CD4-positive, alpha-beta T cell treated with Interleukin-6 at 100 ng/mL for 8 hours (primary cell): ENCODE measurements at places on chromosomes 6 and 20.

GRCh38 chr20:63293456-63293855 is 470 bp downstream of the COL20A1 start:
- DNase-seq, result no peak

DNA sequence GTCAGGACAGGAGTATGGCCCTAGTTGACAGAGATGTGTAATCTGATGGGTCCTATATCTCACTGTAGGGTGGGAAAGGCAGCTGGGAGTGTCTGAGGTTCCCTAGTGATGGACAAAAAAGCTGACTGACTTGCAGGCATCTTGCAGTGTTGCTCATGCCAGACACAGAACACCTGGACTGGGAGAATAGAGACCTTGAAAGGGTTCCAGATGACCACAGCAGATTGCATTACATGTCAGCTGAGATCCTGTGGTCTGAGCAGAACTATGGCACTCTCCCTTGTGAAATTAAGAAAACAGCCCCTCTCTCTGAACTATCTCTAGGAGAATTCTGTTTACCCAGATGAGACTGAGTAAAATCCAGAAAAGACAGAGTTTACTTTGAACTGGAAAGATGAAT is 212.6 kb upstream of the MAN1A1 start:
- no peak for DNase-seq

DNA sequence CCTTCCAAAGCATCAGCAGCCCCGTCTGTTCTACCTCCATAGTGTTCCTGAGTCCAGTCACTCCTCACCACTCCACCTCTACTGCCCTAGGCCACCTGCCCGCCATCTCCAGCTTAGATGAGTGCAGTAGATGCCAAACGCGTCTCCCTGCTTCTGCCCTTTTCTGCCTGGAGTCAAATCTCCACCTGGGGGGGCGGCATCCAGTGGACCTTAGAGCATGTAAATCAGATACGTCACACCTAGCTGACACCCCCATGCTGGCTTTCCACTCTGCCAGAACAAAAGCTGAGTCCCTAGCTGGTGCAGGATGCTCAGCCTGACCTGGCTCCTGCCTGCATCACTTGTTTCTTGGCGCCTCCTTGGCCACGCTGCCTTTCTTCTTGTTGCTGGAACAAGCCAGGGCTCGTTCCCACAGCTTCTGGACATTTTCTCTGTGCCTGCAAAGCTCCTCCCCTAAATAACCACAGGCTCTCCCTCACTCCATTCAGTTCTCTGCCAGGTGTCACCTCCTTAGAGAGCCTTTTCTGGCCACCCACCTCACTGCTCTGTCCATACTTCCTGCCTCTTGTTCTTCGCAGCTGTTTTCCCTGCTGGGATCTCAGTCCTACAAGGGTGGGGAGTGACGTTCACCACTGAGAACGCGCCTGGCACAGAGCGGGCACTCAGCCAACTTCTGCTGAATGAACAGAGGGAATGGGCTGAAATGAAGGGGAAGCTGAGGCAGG is 5.8 kb downstream of the DDR1 start:
- DNase-seq, result no peak

DNA sequence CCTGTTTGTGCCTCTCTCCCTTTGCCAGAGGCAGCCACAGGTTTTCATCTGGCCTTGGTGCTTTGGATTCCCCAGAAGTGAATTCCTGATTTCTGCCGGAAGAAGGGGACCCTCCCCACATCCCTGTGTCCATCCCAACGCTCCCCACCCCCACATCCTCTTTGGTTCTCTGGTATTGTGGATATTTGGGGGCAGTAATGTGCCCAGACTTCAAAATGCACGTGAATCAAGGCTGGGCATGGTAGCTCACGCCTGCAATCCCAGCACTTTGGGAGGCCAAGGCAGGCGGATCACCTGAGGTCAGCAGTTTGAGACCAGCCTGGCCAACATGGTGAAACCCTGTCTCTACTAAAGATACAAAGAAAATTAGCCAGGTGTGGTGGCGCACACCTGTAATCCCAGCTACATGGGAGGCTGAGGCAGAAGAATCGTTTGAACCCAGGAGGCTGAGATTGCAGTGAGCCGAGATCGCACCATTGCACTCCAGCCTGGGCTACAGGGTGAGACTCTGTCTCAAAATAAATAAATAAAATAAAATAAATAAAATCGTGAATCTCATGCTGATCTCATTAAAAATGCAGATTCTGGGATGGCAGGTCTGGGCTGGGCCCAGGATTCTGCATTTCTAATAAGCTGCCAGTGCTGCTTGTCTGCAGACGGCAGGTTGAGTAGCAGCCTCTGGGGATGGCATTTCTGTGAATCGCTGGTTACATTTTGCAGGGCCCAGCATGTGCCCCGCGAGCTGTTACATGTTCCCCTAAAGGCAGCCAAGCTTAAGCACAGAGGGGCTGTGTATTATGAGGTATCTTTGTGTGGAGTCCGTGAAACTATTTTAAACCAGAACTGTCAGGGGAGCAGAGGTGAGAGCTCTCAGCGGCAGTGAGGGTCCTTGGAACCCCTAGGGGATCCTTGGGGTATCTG is 49.0 kb downstream of the SYNJ2 start:
- no peak for DNase-seq

GRCh38 chr6:149897015-149897697 is 757 bp downstream of the RAET1E start:
- no peak for DNase-seq

- DNase-seq, result peak; percentile 69
These were observed 38.8 kb downstream of the SRC start for GRCh38 chr20:37384683-37385174.

- no peak for DNase-seq
These were observed 118.0 kb downstream of the B3GAT2 start for GRCh38 chr6:70838907-70839285.

DNA sequence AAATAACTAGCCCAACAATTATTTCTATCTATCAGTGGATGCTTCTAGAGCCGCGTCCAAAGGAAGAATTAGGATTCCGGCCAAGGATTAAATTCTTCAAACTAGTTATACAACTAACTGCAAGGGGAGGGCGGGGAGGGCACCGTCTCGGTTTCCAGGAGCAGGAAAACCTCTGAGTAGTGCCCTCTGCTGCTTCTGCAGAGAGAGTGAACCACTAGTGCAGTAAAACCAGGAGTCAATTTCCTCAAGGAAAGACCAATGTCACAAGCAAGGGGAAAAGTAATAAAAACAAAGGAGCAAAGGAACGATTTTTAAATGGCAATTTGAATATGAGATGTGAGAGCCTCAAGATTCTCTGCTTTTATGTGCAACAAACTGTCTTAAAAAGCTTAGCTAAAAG is 16.5 kb upstream of the UBE2J1 start:
- no peak for DNase-seq

DNA sequence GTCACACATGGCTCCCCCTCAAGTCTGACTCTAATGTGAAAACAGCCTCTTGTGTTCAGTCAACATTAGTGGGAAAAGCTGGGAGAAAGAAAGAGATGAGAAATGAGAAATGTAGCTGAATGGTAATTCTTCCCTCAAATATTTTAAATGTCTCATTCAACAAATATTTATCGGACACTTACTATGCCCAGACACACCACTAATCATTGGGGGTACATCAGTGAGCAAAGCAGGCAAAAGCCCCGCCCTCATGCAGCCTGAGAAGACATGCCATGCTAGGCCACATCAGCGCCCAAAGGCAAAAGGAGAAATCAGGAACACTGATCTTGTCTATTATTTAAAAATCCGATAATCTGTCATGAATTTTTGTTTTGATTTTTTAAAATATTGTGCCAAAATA is 89.9 kb upstream of the ASF1A start:
- no peak for DNase-seq

GRCh38 chr6:49497304-49497703 is 2.4 kb upstream of the GLYATL3 start:
- no peak for DNase-seq

DNA sequence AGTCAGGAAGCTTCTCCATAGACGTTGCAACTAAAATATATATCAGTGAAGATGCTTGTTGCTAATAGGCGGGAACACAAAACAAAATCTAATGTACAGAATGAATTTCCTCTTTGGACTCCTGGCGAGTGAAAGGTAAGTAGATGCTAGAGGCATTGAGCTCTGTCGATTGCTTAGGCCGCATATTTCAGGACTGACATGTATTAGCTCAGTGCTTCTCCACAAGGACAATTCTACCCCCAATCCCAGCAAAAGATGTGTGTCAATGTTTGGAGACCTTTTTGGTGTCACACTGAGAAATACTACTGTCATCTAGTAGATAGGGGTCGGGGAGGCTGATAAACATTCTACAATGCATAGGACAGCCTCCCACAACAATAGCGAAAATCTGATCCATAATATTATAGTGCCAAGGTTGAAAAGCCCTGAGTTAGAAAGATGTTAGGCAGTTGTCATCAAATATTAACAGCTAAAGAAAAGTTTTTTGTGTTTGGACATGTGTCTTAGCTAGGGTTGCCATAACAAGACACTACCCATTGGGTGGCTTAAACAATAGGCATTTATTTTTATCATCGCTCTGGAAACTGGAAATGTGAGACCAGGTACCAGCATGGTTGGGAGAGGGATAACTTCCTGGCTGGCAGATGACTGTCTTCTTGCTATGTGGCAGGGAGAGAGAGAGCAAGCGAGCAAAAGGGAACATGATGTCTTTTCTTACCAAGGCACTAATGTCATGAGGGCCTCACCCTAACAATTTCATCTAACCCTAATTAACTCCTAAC is 48.0 kb upstream of the BCAS1 start:
- no peak for DNase-seq

- DNase-seq, result peak; percentile 59
These were observed 585 bp downstream of the PSMB9 start for GRCh38 chr6:32854376-32855178.

DNA sequence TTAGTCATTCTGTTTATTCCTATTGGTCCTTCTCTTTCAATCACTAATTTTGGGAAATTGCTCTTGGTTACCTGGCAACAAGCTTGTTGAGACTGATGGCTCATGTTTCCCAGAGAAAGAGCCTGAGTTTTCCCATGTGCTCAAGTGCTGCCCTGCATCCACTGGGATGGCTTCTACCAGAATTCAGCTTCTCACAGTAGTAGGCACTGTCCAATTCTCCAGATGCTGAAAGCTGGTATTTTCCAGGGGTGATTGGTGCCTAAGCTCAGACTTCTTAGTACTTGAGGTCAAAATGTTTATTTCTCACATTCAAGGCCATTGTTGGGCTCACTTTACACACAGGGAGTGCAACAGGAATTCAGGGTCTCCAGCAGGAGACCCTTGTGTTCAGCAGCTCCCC is 29.1 kb upstream of the SLC2A12 start:
- DNase-seq, result no peak

GRCh38 chr20:58622671-58623578 is 28.2 kb upstream of the STX16 start:
- DNase-seq, result no peak

DNA sequence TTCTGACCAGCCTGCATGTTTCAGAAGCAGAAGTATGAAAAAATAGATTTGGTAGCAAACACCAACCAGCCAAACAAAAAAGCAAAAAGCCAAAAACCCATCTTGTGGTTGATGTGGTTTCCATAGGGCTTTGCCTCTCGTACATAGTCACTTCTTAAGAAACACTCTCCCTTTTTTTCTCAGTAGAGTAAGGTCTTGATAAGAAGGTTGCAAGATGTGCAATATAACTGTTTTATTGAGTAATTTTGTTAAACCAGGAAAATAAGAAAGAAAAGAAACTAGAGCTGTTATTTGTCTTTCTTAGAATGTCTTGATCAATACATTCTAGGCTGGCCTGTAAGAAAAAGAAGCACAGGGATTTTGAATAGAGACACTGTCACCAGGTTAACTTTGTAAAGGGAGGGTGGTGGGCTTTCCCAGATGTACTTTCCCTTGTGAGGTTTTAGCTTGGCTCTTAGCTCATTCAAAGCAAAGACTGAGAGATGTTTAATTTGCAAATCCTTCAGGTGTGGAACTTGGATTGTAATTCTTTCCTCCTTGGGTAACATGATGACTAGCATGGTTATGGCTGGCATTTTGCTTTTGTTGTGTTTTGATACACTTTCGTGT is 49.7 kb downstream of the AKAP12 start:
- DNase-seq, result no peak

- DNase-seq, result no peak
These were observed 23.5 kb downstream of the WDR27 start for GRCh38 chr6:169678342-169678741.

- DNase-seq, result no peak
These were observed 238.7 kb downstream of the CDH4 start for GRCh38 chr20:61490721-61491120.

GRCh38 chr20:11972478-11972877 is 54.8 kb downstream of the BTBD3 start:
- DNase-seq, result no peak

DNA sequence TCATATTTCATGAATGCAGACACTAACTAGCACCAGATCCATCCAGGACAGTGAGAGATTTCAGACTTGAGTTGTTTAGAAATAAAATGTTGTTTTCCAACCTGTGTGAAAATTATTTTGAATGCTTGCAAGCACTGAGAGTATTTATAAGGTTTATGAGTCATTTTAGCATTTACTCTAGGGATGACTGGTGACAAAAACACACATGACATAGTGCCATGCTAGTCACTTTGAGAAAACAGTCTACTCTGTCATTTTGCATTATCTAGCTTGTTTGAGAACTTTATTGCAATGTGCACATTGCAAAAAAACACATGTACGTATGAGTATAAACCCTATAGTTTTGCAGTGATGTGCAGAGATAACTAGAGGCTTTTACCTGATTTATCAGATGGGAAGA is 456.6 kb downstream of the LMBRD1 start:
- DNase-seq, result no peak

GRCh38 chr6:153526479-153526878 is 395.4 kb upstream of the RGS17 start:
- DNase-seq, result no peak

DNA sequence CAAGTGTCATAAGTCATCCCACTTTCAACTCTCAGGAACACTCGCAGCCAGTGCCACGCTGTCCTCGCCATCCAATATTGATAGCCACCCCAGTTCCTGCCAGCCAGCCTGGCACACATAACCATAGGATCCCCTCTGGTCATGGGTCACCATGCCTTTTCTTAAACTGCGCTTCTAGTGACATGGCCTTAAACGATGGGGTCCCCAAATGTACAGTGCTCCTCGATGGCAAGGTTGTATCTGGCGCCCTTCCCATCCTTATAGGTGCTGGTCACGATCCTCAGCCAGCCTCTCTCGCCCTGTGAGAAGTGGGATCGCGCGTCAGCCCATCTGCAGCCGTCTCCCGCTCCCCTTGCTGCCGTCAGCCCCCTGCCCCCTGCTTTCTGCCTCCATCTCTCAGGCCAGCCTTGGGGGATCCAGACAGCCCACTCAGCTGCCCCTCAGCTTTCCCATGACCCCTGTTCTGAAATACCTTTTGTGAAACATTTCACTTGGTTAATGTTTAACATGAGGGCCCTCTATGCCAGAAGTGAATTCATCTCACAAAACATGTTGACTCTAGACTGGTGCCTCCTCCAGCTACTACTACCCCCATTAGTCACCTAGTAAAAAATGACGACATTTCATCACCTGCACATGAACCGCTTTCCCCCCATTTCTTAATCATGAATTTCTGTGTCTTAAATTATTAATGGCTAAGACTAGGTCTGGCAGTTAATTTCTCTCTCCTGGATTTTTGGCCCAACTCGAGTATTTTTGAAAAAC is 11.4 kb downstream of the CTSZ start:
- DNase-seq, result no peak
